Breast epithelium (tissue), 4 donors: ENCODE measurements at places on chromosomes 7 and 10. TPM values are rescaled to one million over a fixed set of nuclear protein-coding genes. Genes with fewer than 3 reads are reported as not detected.

- H3K4me3 ChIP-seq, result no peak overlapping the region
- no peaks in the 10 kb centered on the region for H3K4me1 ChIP-seq
- no peak for DNase-seq
- no peaks in the 10 kb centered on the region for H3K36me3 ChIP-seq
Observed at GRCh38 chr7:50614721-50615518, 49.7 kb upstream of the DDC start.

DNA sequence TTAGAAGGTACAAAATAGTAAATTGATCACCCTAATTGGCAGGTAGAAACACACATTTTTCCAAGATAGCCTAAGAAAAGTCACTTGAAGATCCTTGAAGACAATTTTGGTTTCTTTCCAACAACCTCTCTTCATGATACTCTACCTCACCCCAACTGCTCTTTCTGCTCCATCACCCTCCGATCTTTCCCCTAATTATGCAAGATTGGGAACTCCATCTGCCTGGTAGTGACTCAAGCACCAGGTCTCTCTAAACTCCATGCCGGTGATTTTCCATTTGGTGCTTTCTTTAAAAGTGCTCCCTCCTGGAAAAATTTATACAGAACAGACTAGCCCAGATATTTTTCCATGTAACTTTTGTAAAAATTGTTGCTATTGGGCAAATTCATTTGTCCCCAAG, 1.1 kb upstream of the AKR1B1 start:
- no peaks in the 10 kb centered on the region for H3K27me3 ChIP-seq
- H3K36me3 ChIP-seq, result no peaks in the 10 kb centered on the region
- H3K4me1 ChIP-seq, result no peaks in the 10 kb centered on the region
- no peak overlapping the region for H3K27ac ChIP-seq
- no peak for DNase-seq

WDR11 gene
- 58.7 TPM for total RNA-seq

DNA sequence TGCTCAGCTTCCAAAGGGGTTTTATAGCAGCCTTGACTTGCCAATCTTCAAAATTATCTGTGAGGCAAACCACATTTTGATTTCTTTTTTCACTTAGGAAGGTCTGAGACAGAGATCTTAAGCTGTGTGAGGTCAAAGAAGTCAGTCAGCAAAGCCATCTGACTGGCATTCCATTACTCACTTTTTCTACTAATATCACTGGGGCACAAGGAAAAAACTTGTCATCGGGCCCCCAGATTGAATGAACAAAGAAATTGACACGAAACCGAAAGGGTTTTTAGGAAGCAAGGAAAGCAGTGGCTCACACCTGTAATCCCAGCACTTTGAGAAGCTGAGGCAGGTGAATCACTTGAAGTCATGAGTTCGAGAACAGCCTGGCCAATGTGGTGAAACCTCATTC, 78.5 kb upstream of the FRMD4A start:
- DNase-seq, result no peak
- H3K36me3 ChIP-seq, result no peaks in the 10 kb centered on the region
- H3K4me3 ChIP-seq, result no peak overlapping the region

GRCh38 chr7:121456785-121457359, 60.8 kb upstream of the FAM3C start:
- no peak for DNase-seq
- peak overlapping the region; percentile 66 for H3K27ac ChIP-seq
- H3K36me3 ChIP-seq, result no peaks in the 10 kb centered on the region
- no peak overlapping the region for H3K4me3 ChIP-seq

PRSS2 gene
- not detected for total RNA-seq

EPHA1 gene
- 11.8 TPM for total RNA-seq

DNA sequence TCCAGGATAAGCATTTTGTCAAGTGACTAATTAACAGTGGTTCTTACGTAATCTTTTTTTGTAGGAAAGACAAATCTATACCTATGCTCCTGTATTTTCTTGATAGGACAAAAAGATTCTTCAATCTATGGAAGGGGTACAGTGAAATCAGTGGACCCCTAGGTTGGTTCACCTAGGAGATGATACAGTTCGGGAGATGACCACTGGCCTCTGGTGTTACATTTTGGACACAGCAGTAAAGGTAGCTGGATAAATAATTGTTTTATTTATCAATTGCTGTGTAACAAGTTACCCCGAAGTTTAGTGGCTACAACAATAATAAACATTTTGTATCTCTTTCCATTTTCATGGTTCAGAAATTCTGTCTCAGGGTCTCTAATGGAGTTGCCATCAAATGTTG, 288.2 kb upstream of the MAGI2 start:
- H3K27ac ChIP-seq, result no peak overlapping the region
- no peaks in the 10 kb centered on the region for H3K27me3 ChIP-seq
- no peak for DNase-seq
- no peaks in the 10 kb centered on the region for H3K4me1 ChIP-seq
- H3K36me3 ChIP-seq, result no peaks in the 10 kb centered on the region
- H3K4me3 ChIP-seq, result no peak overlapping the region

- H3K36me3 ChIP-seq, result no peaks in the 10 kb centered on the region
- no peaks in the 10 kb centered on the region for H3K4me1 ChIP-seq
- no peak overlapping the region for H3K27ac ChIP-seq
- no peak for DNase-seq
- no peaks in the 10 kb centered on the region for H3K27me3 ChIP-seq
- H3K4me3 ChIP-seq, result no peak overlapping the region
Observed at GRCh38 chr7:105149827-105150226, 135.8 kb downstream of the KMT2E start.

GRCh38 chr10:123470336-123470921, 195.7 kb upstream of the GPR26 start:
- no peaks in the 10 kb centered on the region for H3K36me3 ChIP-seq
- no peak overlapping the region for H3K4me3 ChIP-seq
- no peak overlapping the region for H3K27ac ChIP-seq
- no peaks in the 10 kb centered on the region for H3K4me1 ChIP-seq

DNA sequence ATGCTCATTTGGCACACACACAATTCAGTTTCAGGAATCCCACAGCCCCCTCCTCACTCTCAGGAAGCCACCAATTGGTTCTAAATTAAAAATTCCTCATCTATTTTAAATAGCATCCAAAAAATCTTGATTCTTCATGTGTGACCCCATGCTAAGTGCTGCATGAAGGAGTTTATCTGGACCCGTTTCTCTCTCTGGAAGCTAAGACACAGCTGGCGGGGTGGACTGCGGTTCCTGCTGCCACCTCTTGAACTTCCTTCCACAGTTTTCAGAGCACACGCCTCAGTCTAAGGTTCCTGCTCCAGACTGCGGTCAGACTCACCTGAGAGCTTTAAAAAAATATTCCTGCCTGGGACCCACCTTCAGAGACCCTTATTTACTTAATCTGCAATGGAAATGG, 34.5 kb downstream of the LYZL1 start:
- H3K27me3 ChIP-seq, result no peaks in the 10 kb centered on the region
- no peaks in the 10 kb centered on the region for H3K4me1 ChIP-seq
- DNase-seq, result no peak
- no peak overlapping the region for H3K27ac ChIP-seq
- H3K4me3 ChIP-seq, result no peak overlapping the region

GRCh38 chr10:4467481-4467880, 358.5 kb upstream of the AKR1E2 start:
- DNase-seq, result no peak
- H3K27ac ChIP-seq, result no peak overlapping the region
- H3K36me3 ChIP-seq, result no peaks in the 10 kb centered on the region

GRCh38 chr10:108989976-108990375, 933.3 kb downstream of the XPNPEP1 start:
- no peak overlapping the region for H3K27ac ChIP-seq
- no peak overlapping the region for H3K4me3 ChIP-seq
- no peaks in the 10 kb centered on the region for H3K4me1 ChIP-seq
- no peak for DNase-seq
- H3K27me3 ChIP-seq, result no peaks in the 10 kb centered on the region
